ENCODE measurements at places on chromosomes 2 and 18.

GRCh38 chr18:52352920-52353319 is 12.9 kb downstream of the DCC start:
- DNase-seq: no peak

DNA sequence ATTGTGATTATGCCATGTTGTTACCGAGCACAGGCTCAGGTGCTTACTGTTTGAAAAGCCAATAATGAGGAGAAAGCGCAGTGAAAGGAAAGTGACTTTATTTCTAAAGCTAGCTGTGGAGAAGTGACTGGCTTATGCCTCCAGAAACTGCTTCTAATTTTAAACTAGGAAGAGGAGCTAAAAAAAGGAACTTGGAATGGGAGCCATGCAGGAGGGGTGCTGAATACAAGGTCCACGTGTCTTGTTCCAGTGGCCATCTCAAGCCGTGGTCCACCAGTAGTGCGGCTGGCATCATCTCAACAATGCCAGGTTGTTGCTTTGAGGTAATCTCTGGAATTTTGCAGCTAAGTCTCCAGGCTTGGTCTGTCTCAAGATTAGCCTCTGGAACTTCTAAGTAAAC is 282.0 kb downstream of the THSD7B start:
- DNase-seq: no peak

DNA sequence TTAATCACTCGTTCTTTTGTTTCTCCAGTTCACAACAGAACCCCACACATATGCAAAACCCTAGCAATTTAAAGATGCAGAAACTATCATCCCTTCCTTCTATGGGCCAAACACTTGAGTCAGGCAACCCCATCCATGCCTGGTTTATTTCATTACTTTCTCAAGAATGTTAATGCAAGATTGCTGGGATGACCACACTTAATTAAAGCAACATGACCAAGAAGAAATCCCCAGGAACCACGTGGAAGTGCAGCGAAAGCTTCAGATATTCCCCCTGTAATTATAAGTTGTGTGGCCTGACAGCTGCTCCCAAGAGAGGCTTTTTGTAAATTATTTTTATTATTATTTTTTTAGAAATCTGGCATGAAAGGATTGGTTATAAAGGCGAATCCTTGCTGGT is 246.2 kb upstream of the ID2 start:
- no peak for DNase-seq

GRCh38 chr2:3956892-3957291 is 253.5 kb downstream of the DCDC2C start:
- DNase-seq: no peak

- no peak for DNase-seq
Measured at GRCh38 chr2:17748745-17749144, 4.9 kb downstream of the SMC6 start.

DNA sequence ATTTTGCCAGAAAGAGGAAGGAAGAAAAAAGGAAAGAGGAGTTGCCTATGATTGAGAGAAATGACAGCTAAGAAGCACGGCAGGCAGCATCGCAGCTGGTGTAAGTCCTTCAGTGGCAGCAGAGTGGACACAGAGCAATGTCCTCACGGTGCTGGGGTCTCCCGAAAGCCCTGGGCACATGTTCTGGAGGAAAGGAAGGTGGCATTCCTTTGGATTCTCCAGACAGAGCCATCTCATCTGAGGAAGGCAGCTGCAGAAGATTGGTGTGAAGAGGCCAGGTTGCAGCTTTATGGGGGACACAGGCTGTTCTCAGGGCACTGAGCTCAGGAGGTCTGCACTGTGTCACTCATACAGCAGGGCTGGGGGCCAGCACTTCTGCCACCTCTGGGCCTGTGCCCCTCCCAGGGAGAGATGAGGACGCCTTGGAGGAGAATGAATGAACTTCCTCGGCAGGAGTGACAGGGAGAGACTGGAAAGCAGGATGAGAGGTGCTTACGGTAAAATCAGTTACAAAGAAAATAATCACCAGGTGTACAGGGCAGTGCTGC is 252.0 kb upstream of the MYT1L start:
- DNase-seq: no peak

- no peak for DNase-seq
Measured at GRCh38 chr2:109444916-109445315, 168.8 kb downstream of the SEPTIN10 start.

DNA sequence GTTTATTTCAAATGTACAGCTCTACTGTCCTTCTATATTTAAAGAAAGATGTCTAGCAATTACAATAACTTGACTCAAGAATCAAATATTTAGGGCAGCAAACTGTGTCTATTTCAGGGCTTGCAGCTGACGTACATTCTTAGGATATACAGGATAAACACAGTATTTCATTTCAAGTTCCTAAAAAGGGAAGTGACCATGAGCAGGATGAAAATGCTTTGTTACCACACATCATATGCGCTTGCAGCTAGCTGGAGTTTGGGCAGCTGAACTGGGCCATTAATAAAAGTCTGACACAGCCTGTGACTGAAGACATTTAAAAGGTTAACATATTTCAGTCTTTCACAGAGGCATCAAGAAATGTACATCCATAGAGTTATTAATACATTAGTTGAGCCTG is 264.6 kb upstream of the TRIB2 start:
- no peak for DNase-seq

DNA sequence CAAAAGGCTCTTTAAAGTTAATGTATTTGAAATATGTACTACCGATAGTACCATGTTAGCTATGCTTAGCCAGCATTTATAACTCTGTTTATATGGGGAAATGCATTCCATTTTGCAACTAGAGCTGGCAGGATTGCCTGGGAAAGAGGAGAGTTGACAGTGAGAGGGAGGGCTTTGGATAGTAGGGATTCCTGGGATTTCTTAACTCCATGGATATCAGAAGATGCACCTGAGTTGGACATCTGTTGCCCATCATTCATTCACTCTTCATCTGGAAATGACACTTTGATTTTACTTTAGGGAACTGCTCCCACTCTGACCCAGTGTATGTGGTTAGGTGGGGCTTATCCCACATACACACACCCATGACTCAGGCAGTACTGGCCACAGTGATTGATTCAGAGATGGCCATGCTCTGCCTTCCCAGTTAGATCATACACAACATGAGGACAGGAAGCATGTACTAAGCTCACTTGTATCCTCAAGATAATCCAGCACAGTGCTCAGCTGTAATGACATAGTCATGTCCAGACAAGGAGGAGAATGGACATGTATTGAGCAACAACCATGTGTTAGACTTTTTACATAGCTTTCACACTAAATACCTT is 248.8 kb downstream of the MREG start:
- no peak for DNase-seq

DNA sequence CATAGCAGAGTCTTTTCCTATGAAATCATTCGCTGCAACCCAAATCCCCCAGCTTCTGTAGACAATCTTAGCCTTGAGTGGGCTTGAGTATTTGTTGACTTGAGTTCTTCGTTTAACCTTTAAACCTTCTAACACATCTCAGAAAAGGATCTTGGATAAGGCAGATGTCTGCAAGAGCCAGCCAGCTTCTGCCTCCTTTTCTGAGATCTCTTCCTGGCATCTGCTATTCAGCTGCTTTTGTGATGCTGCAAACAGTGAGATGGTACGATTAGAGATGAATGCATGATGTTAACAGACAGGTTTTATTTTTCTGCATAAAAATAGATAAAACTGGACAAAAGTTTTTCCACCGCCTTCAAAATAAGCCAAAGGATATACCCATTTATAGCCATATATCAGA is 37.5 kb downstream of the NRP2 start:
- no peak for DNase-seq

GRCh38 chr2:159753797-159754196 is 41.5 kb downstream of the MARCHF7 start:
- no peak for DNase-seq

GRCh38 chr2:12107939-12108338 is 361.5 kb downstream of the LPIN1 start:
- no peak for DNase-seq

GRCh38 chr18:48492880-48493279 is 46.0 kb upstream of the CTIF start:
- no peak for DNase-seq

GRCh38 chr2:65456064-65456463 is 23.7 kb upstream of the SPRED2 start:
- DNase-seq: no peak

GRCh38 chr2:225065882-225066281 is 23.6 kb upstream of the DOCK10 start:
- DNase-seq: no peak

DNA sequence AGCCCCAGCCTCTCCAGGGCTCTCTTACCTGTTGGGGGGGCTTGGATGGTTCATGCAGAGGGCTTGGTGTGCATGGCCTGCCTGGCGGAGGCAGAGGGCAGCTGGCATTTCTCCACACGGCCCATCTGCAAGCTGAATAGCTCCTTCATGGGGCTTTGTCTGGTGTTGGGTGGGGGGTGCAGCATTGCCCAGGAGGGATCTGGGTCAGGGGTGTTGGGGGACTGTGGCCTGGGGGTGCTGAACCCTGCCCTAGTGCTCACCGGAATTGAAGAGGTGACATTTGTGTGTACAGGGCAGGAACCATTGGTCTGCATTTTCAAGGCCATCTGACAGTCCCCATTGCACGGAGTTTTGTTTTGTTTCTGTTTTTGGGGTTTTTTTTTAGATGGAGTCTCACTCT is 58.8 kb upstream of the HAAO start:
- no peak for DNase-seq

DNA sequence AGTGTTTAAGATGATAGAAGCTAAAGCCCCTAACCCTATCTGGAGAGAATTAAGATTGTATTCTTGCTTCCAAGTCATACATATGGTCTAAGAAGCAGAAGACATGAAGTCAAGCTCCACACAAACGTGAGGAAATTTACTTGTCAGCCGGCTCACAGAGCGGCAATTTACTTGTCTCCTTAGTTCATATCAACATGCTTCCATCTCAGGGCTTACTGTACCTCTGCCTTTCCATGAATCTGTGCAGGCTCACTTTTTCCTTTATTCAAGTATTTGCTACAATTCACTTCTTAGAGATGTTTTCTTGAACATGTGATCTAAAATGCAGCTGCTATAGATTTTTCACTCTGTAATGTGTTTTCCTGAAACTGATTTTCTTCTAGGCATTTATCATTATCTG is 1386.4 kb downstream of the LRP1B start:
- DNase-seq: no peak

- no peak for DNase-seq
Measured at GRCh38 chr2:17355608-17356329, 162.5 kb downstream of the RAD51AP2 start.

GRCh38 chr2:216478791-216479190 is 19.9 kb upstream of the RPL37A start:
- no peak for DNase-seq

- DNase-seq: no peak
Measured at GRCh38 chr2:182113334-182113733, 127.7 kb downstream of the PPP1R1C start.

GRCh38 chr2:230097841-230098240 is 29.1 kb upstream of the SLC16A14 start:
- no peak for DNase-seq

DNA sequence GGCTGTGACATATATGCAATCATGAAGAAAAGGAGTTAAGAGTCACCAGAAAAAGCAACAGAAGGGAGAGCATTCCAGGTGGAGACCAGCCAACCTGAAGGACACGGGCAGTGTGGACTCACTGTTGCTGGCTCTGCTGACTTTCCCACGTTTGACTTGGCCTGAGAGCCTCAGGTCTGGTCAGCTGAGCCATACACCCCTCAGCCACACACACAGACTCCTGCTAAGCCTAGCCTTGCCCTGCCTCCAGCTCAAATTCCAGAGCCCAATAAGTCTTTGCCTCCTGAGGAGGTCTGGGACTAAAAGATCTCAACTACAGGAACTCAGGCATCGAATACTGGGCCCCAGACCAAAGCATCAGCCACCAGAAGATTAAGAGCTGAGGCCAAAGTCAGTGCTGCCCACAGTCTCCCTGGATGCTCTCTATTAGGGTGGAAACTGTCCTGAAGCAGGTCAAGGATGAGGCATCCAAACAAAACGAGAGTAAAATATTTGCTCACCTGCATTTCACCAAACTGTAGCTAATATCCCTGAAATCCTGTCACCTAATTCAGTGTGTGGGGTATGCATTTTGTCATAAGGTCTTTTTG is 23.3 kb downstream of the CACNB4 start:
- DNase-seq: no peak

DNA sequence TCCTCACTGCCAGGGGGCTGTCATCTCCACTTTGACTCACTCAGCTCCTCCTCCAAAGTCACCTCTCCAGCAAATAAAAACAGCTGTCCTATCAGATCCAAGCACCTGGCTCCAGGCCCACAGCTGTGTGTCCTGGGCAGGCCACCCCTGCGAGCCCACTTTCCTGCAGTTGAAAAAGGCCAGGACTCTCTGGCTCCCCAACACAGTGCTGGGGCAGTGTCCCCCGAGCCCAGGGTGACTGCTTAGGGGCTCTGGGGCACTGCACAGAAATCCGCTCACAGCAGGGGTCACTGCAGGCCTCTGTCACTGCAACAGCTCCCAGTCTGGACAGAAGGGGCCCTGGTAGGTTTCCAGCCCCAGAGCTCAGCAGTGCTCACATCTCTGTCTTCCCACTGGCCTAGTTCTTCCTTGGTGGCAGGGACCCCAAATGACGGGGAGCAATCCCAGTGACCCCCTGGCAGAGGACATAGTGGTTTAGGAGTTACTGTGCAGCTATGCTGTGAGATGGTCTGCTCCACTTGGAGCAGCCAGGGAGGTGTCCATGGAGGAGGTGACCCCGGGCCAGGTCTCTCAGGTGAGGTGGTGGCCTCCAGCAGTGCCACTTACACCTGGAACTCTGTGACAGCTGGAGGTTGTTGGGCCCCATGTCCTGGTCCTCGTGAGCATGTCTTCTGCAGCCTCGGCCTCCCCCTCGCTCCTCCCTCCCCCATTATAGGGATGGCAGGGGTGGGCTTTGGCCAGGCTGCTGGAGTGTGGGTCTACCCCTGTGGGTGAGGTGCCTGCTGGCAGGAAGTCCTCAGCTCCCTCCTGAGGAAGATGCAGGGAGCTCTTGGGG is 35.5 kb downstream of the HS6ST1 start:
- DNase-seq: no peak

DNA sequence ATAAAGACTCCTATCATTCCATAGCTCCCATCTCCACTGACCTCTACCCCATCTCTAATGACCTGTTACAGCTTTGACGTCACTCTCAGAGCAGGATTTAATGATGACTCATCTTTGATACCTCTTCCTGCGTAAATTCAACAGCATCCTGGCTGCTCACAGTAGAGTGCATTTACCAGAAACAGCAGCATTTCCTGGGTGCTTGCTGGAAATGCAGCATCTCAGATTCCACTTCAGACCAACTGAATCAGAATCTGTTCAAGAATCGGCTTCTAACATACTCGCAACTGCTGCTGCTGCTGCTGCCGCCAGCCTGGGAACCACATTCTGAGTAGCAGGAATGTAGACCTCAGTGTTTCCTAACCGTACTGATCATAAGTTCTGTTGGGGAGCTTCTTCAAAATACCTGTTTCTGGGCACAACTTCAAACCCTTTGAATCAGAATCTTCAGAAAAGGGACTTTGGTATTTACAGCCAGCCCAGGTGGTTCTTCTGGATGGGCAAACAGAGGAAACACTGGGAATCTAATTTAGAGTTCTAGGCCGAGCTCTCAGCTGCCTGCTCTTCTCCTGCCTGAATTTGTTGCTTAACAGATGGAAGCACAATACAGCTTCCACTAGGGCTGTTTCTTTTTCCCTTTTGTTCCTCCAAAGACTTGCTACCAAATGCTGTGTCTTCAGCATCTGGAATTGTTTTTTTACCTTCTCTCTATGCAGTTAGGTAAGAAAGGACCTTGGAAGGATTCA is 241.4 kb downstream of the NCKAP5 start:
- DNase-seq: no peak

- no peak for DNase-seq
Measured at GRCh38 chr2:197079832-197080555, 153.5 kb upstream of the PGAP1 start.

Data from amygdala (tissue), 56 donors.